ENCODE measurements at places on chromosomes 1 and 21.

DNA sequence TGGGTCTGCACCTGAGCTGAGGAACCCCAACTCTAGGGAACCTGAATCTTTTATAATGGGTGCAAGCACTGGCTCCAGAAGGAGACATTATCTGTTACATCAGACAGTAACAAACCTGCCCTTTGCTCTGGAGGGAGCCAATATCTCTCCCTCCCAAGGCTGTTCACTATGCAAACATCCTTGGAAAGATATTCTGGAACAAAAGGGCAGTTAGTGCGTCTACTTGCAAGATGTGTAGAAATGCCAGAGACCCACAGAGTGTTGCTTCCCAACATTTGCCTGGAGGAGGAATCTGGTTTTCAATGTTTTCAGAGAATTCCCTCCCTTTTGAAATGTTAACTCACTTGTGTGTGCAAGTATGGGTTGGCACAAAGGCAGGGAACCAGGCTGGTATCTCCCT lies 31.9 kb downstream of the UMODL1 start:
- DNase-seq = no peak

GRCh38 chr1:52444463-52444862 lies 40.1 kb downstream of the PRPF38A start:
- DNase-seq = no peak

DNA sequence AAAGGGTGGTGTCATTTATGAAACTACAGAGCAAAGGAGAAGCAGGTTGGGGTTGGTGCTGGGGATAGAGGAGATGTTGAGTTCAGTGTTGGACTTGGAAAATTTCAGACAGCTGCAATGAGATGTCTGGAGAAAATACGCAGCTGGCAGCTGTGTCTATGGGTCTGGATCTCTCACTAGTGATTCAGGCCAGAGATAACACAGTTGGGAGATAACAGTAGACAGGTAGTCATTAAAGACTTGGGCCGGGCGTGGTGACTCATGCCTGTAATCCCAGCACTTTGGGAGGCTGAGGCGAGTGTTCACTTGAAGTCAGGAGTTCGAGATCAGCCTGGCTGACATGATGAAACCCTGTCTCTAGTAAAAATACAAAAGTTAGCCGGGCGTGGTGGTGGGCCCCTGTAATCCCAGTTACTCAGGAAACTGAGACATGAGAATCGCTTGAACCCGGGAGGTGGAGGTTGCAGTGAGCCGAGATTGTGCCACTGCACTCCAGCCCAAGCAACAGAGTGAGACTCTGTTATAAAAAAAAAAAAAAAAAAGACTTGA lies 2.5 kb upstream of the TFAP2E start:
- no peak for DNase-seq

- no peak for DNase-seq
Measured at GRCh38 chr21:37224861-37225839, 42.0 kb downstream of the VPS26C start.

DNA sequence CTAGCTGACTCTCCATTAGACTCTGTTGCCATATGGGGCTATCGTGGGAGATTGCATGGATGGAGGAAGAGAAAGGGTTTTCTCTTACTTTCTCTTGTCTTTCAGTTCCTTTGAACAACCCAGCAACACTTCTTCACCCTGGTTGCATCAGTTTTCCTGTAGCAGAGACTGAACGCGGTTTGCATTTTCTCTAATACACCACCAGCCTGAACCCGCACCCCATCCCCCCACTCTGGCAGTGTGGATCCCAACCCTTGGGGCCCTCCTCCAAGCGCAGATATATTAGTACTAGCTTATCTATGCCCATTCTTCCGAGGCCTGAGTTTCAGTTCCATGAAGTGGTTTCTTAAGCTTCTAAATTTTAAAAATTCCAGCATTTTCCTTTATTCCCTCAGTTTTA lies 12.6 kb downstream of the DR1 start:
- no peak for DNase-seq

DNA sequence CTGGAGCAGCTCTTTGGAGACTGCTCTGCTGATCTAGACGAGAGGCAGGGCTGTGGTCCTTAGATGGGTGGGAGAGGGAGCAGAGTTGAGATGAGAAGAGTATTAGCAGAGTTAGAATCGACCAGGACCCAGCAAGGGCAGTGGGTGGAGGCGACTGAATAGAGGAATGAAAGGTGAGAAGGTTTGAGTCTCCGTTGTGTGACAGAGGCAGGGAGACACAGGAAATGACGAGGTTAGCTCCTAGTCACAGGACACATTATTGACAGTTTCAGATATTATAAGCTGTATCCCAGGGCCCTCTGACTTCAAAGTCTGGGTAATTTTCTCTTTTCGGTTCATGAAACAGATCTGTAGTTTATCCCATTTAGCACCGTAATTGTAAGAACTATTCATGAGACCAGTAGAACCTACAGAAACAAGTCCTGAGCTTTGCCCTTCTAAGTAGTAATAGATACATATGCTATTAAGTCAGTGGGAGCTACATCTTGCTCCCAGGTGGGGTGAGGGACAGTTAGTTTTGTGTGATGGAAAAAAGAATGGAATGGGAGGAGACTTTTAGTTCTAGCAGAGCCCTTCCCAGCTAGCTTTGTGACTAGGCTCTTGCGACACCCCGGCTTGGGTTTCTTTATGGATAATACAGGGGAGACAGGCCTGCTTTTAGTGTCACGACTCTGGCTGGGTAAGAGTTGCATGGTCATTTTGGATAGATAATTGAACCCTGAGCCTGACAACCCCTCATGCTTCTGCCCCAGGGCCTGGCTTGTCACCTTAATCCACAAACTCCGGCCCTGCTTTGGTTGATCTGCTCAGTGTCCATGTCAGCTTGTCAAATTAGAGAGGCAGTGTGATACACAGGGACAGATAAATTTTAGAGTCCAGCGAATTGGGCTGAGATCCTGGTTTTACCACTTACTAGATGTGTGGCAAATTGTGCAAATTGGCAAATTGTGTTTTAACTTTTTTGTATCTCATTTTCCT lies 70.2 kb downstream of the UCK2 start:
- no peak for DNase-seq

DNA sequence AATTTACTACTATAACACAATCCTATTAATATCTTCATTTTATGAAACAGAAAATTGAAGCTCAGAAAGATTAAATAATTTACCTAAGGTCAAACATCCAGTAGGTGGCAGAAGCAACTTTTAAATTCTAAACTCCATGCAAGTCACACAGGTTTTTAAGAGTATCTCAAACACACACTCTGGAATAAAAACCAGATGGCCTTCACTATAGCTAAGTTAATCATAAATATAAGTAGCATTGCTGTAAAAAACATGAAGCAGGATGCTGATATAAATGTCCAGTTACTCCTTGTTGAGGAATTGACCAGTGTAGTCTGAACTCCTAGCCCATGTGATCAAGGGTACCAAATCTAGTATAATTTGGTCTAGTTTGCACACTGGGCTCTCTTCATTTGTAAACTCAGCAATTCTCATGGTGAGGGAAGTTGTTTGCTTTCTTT lies 9.4 kb upstream of the FMO3 start:
- DNase-seq = no peak

DNA sequence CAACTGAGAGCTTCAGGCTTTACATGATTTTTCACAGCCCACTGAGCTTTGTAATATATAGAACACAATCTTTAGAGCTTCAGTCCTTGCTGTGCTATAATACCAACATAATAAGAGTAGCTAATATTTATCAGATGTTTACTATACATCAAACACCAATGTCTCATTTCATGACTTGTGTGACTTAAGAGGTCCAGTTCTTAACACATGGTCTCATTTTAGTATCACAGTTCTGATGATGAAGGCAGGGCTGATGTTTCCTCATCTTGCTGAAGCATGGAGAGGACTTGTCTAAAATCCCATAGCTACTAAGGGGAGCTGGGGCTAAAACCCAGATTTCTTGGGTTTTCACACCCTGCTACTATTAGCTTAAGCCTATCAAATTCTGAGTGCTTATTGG lies 5.5 kb downstream of the MTR start:
- DNase-seq = no peak

DNA sequence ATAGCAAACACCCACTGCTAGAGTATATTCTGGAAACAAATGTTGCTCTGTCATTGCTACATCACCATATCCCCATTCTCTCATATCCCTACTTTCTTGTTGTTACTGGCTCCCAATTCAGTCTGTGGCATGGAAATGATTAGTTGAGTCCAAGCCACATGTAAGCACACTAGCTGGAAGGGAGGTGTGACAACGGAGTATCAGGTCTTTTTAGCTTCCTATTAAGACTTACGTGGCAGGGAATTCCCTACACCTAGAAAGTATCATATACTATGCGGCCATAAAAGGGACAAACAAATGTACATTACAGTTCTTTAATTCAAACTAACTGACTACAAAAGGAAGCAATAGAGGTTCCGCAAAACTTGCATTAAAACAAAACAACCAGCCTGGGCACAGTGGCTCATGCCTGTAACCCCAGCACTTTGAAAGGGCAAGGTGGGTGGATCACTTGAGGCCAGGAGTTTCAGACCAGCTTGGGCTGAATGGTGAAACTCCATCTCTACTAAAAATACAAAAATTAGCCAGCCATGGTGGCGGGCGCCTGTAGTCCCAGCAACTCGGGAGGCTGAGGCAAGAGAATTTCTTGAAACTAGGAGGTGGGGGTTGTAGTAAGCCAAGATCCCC lies 48.6 kb downstream of the INTS7 start:
- DNase-seq = no peak

DNA sequence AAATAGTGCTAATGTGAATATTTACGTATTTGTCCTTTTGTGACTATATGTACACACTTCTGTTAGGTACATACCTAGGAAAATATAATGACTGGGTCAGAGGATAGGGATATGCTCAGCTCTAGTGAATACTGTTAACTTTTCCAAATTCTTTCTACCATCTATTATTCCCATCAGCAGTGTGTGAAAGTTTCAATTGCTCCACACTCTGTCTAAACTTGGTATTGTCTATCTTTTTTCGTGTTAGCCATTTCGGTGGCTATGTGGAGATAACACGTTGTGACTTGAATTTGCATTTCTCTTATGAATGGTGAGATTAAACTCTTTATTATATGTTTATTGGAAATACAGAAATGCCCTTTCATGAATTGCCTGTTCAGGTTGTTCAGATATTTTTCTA lies 22.7 kb upstream of the LELP1 start:
- DNase-seq = no peak

- DNase-seq = no peak
Measured at GRCh38 chr1:43870306-43870705, 63.3 kb upstream of the ARTN start.

Measured in GOT3 (cell line).